ENCODE measurements at places on chromosomes 2 and 18.

DNA sequence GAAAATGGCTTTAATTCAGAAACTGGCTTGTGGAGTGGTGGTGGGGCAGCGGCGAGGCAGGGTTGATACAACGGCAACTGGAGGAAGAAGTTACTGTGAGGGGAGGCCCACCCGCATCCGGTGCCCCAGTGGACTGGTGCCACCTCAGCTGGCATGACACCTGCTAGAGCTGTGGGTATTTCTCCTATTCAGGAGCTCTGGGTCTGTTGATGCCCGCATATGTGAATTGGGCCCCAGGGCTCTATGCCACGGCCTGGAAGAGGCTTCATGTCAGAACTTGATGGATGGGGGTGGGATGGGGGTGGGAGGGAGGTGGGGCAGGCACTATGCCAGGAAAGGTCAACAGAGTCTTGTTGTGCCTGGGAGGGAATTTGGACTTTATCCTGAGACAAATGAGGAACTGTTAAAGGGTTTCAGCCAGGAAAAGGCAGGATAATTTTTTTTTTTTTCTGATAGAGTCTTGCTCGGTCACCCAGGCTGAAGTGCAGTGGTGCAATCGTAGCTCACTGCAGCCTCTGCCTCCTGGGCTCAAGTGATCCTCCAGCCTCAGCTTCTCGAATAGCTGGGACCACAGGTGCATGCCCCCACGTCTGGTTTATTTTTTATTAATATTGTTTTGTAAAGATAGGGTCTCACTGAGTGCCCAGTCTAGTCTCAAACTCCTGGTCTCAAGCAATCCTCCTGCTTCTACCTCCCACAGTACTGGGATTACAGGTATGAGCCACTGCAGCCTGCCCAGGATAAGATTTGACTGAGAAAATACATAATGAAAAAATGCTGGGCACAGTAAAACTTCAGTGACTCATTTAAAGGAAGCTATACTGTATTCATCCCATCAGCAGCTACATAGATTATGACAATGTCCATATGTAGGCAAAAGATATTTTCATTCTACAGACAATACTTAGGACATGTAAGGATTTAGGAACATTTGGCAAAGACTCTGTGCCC is 52.6 kb downstream of the SH2D6 start:
- no peak for DNase-seq

- DNase-seq, result no peak
Measured at GRCh38 chr2:160225722-160226121, 25.6 kb upstream of the ITGB6 start.

DNA sequence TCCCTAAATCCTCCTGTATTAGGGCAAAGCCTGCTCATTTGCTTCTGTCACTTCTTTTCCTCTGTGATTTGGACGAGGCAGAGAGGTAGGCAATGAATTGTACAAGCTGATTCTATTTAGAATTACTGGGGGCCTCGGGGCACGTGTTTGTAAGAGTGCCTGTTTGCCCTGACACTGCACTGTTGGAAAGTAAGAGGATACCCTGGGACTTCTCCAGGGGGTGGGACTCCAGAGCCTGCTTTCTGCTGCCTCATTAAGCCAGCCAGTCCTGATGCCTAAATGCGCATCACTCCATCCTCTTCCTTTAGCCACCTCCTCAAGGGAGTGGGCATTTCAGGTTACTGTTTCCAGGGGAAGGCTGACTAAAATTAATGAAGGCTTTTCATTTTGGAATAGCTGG is 134.3 kb downstream of the TDRD15 start:
- DNase-seq, result no peak

GRCh38 chr18:22318745-22319407 is 98.8 kb downstream of the CTAGE1 start:
- no peak for DNase-seq

DNA sequence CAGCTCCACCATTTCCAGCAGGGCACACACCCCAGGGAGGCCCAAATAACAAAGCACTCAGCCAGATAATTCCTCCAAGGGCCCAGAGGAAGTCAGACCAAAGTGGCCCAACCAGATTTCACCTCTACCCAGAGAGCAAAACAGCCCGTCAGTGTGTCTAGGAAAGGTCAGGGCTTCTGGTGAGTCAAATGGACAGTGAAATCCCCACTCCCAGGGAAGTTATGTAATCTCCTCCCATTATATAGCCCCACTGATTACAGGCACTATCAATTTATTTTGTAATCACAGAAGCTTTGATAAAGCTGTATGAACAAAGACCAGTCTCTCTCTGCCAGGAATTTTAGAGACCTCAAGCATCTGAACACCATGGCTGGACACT is 4.0 kb downstream of the B4GALT6 start:
- no peak for DNase-seq

DNA sequence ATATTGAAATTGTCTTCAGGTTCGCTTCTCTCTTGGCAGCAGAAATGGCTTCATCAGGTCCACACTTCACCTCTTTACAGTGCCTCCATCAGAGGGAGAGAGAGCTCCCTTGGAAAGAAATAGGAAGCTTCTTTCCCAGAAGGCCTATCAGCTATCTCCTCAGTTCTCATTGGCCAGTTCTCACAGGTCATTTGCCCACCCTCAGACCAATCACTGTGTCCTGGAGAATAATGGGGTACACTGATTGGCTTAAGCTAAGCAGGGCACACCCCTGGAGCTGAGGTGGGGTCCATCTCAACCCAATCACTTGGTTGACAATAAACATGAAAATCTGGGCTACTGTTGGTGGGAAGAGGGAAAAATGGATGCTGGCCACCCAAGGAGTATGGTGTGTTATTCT is 5.2 kb downstream of the GNLY start:
- DNase-seq, result no peak

DNA sequence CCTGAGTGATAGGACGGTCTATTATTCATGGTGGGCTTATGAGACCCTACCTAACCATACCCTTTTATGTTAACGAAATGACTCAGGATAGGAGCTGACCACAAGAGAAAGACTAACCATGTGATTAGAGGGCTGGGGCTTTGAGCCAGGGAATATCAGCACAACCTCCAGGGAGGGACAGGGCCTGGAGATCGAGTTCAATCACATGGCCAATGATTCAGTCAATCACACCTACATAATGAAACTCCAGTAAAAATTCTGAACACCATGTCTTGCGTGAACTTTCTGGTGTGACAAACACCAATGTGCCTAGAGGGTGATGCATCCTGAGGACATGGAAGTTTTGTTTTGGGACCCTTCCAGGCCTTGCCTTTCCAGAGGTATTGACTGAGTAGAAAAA is 2.2 kb upstream of the TEX51 start:
- DNase-seq, result no peak

DNA sequence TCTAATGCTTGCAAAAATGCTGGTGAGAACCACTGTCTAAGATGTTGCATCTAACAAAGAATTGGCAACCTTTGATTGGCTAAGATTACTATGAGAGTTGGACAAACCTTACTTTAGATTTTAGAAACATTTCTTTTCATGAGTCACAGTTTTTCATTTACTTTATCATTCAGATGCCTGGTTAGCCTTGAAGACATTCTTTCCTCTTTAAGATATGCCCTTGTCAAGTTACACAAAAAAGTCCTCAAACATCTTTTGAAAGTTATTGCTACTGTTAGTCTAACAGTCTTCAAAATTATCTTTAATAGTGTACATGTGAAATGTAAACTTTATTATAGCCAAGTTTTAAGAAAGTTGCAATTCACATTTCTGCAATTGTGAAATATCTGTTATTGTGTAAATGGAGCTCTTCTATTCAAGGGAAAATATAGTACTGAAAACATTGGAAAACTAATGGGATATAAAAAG is 276.3 kb downstream of the RND3 start:
- DNase-seq, result no peak

DNA sequence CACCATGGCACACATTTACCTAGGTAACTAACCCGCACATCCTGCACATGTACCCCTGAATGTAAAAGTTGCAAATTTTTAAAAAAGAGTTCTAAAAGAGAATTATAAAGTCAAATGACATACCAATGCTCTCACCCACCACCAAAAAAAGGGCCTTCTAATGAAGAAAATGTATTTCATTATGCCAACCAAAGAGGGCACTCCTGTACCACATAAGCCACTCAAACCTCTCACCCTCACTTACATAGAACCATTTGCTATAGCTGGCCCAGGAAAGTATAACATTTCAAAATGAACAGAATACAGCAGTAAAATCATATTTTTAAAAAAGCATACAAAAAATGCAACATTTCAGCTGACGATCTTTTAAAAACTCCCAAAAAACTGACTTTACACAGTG is 241.5 kb upstream of the PKDCC start:
- no peak for DNase-seq

- DNase-seq, result no peak
Measured at GRCh38 chr2:225637259-225637658, 237.7 kb downstream of the NYAP2 start.

DNA sequence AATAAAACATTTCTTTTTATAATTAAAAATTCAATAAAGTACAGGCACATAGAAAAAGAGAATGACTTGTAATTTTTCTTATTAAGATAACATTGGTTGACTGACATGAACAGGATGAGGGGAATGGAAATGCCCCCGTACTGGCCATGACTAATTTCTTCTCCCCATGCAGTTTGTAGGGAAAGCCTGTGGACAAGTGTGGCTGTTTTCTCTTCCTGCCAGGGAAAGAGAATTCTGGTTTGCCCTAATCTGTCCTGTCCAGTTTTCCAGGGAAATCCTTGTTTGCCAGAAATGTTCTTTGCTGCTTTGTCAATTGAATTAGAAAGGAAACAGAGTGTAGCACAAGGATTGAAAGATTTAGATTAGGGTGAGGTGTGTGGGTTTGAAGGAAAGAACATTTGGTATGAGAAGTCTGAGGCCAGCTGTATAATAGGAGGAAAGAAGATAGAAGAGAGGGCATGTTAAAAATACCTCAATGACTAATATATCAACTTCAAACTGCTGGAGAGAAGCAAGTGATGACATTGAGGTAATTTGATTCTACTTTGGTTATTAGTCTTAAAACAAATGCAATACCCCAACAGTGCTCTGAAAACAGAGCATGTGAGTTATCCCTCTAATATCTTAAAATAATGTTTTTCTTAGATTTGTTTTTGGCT is 593.9 kb upstream of the ZNF804A start:
- DNase-seq, result no peak

DNA sequence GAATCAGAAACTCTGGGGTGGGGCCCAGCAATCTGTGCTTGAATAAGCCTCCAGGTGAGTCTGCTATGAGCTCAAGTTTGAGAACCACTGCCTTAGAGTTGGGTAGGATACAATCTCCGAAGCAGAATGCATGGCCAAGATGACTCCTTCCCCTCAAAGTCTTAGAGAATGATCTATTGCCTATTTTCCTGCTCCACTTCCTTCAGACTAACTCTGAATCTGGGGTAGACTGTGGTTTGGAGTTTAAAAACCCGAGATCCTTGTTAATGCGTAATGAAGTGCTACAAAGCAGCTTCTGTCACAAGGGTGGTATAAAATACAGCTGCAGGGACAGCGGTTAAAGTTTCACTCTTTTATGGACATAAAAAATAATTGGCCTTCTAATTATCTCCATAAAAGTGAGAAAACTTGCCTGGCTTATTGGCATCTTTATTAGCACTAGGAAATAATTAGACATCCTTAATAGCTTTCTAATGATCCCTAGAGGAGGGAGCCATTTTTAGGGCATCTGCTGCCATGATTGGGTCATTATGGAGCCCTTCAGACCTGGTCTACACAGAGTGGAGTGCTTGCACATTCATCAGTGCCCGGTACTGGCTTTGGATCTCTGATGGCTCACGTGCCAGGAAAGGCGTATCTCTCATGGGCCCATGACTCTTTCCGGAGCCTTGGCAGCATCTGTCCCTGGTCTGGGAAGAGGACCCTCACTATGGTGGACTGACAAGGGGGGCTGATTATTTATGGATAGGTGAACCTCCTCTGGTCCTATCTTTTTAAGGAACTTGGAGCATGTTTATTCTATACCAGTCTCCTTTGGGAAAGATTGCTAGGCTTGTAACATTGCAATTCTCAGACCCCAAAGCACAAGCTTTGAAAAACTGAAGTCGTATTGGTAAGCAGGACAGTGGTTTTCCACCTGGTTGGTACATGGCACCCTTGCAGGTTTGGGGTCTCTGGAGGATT is 28.2 kb downstream of the SIX2 start:
- no peak for DNase-seq

DNA sequence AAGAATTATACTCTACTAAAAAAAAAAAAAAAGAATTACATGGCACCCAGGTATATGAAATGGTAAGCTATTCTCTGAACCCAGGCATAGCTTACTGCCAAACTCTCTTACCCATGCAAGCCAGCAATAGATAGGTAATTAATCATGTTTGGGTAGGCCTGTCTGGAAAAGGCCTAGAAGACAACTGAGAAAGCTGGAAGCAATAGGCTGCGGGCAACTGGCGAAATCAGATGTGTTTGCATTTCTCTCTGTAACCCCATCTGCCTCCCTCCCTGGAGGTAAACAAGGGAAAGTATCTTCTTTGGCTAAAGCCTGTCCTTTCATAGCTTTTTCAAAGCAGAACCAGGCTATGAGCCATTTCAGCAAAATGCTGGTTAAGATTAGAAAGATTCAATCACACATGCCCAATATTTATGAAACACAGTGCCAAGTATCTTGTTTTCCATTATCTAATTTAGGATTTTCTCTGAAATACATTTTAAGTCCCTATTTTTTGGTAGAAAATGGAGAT is 934.8 kb upstream of the DDX18 start:
- no peak for DNase-seq

GRCh38 chr2:54569745-54570301 is 113.7 kb downstream of the SPTBN1 start:
- DNase-seq, result no peak

- no peak for DNase-seq
Measured at GRCh38 chr2:79980816-79981215, 323.7 kb downstream of the LRRTM1 start.

GRCh38 chr2:17245906-17246305 is 272.3 kb downstream of the RAD51AP2 start:
- DNase-seq, result no peak

GRCh38 chr18:44679914-44680272 is 795 bp upstream of the SETBP1 start:
- no peak for DNase-seq

DNA sequence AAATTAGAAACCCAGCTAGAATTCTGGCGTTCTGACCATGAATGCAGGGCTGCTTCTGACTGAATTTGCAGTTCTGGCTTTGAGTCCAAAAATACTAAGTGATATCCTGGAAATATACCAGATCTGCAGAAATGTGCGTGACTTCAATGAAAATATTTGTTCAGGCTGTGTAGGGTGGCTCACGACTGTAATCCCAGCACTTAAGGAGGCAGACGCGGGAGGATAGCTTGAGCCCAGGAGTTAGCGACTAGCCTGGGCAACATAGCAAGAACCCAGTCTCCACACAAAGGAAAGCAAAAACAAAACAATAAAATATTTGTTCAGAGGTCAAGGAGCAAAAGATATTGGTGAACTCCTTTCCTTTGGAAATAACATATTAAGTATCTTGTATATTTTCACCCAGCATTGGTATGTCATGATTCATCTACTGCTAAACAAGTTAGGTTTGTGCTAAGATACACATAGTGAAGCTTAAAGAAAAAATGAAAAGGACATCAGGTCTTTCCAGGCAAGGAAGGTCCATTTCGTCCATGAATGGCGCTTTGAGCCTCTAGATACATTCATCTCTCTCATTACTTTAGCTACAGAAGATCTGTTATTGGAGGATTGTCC is 239.2 kb downstream of the CMPK2 start:
- DNase-seq, result no peak

Measured in smooth muscle cell of the brain vasculature (primary cell).